ENCODE measurements at places on chromosomes 12 and 14.

DNA sequence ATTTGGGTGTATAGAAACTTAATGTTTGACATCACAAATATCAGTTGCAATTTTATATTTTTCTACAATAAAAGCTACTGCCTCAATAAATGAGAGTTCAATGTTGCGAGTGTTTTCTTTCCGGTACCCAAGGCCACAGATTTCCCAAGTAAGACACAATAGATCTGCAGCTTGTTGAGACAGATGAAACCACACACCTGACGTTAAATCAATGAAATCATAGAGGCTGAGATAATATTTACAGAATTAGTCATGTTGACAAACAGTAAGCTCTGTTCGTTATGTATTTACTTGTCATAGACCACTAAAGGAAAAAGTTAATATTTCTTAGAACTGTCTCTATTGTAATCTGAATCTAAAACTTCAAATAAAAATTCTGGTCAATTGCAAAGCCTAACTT lies 49.2 kb upstream of the PTHLH start:
- DNase-seq = no peak

DNA sequence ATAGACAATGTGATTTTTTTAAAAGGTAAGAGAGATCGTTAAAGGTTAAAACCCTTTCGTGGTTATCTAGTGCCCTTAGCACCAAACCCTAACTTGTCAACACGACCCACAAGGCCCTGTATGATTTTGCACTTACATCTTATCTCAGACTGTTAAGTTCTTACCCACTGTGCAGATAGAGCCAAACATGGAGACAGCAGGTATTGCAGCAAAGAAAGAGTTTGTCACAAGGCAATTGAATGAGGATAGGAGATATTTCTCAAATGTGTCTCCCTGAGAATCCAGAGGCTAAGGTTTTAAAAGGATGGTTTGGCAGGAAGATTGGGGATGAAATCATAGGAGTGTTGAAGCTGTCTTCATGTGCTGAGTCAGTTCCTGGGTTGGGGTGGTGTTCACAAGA lies 313.4 kb downstream of the AEBP2 start:
- DNase-seq = no peak

DNA sequence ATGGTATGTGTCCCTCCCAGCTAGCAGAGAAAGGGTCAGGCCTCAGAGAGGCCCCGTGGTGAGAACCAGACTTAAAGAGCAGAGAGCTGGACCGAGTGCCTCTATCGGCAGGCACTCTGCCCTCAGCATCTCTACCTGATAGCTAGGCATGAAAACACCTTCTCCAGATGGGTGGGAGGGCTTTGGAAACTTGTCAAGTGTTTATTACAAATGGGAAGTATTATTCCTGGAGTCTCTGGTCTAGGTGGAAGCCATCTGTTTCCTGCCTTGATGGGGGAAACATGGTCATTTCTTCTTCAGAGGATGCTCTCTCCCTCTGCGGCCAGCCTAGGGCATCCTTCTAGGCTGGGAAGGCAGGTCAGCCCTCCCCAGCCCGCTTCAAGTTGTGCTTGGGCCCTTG lies 2.3 kb downstream of the TMEM63C start:
- no peak for DNase-seq

DNA sequence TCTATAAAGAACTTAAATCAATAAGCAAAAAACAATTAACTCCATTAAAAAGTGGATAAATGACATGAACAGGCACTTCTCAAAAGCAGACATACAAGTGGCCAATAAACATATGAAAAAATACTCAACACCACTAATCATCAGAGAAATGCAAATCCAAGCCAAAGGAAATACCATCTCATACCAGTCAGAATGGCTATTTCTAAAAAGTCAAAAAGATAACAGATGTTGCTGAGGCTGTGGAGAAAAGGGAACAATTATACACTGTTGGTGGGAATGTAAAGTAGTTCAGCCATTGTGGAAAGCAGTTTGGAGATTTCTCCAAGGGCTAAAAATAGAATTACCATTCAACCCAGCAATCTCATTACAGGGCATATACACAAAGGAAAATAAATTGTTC lies 234.5 kb upstream of the PLXNC1 start:
- DNase-seq = no peak

DNA sequence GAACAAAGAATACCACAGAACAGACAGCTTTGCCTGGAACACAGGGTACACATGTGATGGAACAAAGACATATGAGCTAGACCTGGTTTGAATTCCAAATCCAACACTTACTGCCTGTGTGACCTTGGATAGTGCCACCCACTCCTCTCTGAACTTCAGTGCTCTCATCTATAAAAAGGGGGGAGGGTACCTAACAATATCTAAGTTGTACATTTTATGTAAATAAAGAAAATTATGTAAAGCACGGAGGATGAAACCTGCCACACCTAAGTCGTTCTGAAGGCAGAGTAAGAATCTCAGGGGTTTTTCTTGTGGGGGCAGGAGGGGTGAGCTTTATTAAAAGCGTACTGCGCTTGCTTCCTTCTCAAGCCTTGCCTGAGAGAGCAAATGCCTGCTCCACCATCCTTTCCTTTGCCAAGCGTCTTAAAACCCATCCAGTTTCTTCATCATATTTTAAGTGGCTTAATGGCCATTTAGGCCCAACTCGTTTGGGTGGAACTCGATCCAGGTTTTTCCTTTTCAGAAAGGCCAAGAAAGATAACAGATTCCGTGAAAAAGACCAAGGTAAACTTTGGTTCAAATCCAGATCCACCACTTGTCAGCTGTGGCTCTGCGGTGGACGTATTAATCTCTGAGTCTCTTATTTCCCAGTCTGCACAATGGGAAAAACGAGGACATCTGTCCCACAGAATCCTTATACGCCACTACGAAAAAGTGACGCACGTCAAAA lies 946 bp downstream of the DDX24 start:
- no peak for DNase-seq

DNA sequence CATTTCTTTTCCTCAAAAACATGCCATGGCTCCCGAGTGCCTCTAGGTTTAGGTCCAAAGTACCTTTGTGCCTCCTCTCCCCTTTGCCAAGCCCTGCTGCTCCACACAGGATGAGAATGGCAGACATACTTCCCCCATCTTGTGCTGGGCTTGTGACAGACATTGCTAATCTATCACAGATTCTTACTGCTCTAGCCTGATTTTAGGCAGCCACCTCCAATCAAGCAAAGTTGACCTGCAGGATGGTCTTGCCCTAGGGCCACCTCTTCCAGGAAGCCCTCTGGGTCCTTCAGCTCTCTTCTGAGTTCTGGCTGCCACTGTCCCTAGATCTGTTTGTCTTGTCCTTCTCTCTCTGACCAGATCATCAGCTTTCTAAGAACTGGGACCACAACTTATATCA lies 20.5 kb downstream of the FOXN4 start:
- DNase-seq = no peak

DNA sequence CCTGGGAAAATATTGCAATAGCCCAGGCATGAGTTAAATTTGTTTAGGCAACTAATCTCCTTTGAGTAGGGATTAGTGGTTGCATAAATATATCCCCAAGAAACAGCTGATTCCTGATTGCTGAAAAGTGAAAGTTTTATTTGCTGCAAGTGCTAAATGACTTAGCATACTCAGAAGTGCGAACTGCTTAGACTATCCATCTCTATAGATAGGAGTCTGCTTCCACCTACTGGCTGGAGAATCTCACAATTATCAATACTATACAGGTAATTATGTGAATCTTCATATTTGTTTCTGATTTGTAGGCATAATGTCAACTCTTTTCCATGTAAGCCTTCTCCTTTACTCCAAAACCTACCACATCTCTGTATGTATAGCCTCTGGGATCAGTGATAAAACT lies 12.0 kb upstream of the SLCO1B3 start:
- DNase-seq = no peak

DNA sequence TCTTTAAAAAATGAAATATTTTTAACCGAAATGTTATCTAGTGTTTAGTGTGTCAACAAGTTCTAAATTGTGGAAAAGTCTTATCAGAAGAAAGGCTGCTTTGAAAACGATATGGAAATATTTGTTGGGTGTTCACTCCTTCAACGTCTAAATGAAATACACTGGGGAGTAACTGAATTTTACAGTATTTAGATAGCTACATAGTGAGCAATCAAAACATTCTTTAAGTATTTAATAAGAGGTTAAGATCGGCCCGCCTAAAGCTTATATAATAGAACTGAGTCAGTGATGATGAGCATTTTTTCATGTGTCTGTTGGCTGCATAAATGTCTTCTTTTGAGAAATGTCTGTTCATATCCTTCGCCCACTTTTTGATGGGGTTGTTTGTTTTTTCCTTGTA lies 228.3 kb downstream of the RAD51B start:
- no peak for DNase-seq

GRCh38 chr12:19885093-19885812 lies 446.0 kb downstream of the AEBP2 start:
- no peak for DNase-seq

GRCh38 chr12:4450551-4451112 lies 5.0 kb upstream of the FGF6 start:
- no peak for DNase-seq

DNA sequence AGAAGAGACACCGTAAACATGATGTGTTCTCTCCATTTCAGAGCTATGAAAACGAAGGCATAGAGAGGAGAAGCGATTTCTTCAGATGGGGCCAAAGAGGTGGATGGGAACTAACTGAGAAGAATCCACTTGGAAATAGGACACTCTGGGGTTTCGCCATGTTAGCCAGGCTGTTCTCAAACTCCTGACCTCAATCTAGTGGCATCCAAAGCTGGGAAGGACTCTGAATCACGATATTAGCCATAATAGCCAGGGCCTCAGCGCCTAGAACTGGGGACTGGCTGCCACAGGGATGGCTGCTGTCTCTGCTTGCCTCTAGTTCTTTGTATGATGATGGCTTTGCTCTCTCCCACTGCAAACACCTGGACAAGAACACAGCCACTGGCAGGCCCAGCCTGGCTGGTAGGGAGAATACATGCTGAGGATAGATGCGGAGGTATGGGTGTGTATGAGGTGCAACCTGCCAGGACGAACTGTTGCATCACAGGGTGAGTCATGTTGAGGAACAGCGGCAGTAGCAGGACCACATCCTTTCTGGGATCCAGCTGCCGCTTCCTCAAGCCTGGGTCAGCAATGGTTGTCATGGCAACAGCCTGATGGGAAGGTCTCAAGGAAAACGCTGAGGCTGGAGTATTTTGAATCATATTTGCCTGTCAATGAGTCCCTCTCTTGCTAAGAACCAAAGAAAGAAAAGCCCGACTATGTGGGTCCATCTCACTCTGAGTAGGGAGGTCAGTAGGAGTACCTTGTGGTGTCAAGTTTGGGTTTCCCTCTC lies 31.1 kb downstream of the CCDC177 start:
- DNase-seq = peak; percentile 47

DNA sequence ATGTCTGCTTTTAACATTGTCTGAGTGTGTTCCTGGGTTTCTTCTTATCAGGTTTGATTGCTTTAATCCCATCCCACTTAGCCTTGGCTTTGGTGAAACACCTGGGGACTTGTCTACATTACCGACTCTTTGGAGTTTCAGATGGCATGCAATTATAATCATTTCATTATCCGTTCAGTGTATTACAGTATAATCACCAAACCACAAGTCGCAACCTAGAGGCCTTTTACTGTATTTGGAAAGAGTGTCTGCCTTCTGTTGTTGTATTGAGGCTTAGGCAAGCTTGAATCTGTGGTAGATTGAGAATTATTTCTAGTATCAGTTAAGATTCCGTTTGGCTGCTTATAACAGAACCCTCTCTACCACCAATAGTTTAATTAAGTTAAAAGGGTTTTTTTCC lies 103.9 kb downstream of the TGFB3 start:
- DNase-seq = no peak

DNA sequence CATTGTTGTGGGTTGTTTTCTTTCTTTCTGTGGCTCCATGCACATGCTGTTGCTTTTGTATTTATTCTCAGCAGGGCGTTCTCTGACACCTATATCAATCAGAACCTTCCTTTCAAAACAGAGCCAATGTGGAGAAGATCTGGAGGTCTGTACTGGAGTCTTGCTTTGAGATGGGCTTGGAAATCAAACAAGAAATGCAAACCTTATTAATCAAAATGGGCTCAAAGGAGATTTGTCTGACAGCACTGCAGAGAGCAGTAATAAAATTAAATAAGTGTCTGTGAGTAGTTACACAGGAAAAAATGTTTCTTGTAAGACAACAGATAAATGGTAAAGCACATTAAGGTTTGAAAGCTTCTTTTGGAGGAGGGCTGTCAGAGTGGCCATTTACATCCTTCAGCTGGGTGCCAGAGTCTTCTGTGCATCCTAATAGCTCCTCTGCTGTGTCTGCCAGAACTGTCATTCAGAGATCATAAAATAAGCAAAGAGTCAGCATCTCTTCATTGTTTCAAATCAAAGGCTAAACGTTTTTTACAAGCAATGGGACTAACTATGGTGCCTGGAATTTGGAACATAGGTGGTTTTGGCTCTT lies 414.3 kb downstream of the NAV3 start:
- no peak for DNase-seq

GRCh38 chr14:67934087-67934486 lies 114.5 kb downstream of the RAD51B start:
- no peak for DNase-seq

DNA sequence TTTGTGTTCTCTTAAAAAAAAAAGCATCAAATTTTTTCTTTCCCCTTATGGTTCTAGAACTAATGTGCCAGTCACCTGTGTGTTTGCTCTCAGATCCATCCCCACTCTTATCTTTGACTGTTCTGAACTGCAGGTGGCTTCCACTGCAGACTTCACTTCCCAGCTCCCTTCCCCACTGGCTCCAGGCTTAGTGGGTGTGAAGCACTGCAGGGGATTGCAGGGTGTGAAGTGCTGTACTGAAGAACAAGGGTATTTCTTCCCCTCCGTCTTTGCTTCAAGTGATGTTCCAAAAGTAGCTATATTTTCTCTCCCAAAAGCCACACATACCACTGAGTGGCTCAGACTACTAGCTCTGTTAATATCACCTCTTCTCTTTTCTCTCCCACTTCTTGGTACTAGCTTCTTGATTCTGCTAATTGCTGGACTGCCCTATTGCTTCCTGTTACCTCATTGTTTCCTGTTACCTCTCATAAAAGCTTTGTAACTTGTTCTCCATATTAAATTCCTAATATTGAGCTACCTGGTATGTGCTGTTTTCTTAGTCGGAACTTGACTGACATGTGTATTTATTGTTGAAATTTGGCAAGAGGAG lies 115.4 kb upstream of the PRICKLE1 start:
- DNase-seq = no peak

Data from posterior cingulate gyrus (tissue), 11 donors.